Epithelial cell of esophagus (primary cell): ENCODE measurements at places on chromosomes 13 and 19.

- DNase-seq = peak; percentile 30
Measured at GRCh38 chr19:11382898-11383705, 1.0 kb downstream of the EPOR start.

DNA sequence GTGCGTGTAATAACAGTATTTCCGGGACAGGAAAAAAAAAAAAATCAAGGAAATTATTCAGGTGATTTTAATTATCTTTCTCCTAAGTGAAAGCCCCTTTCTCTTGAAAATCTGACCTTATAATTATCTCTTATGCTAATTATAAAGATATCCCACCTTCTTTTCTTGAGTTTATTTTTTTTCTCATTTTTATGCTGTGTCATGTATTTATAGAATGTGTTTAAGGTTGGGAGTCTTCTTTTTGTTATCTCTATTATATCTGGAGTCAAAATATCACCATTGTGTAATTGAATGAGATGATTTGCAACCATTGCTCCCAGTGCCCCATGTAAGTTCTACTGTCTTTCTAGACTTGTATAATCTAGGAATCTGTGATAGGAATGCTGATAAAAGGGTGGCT is 3.0 kb downstream of the TMEM255B start:
- no peak for DNase-seq

DNA sequence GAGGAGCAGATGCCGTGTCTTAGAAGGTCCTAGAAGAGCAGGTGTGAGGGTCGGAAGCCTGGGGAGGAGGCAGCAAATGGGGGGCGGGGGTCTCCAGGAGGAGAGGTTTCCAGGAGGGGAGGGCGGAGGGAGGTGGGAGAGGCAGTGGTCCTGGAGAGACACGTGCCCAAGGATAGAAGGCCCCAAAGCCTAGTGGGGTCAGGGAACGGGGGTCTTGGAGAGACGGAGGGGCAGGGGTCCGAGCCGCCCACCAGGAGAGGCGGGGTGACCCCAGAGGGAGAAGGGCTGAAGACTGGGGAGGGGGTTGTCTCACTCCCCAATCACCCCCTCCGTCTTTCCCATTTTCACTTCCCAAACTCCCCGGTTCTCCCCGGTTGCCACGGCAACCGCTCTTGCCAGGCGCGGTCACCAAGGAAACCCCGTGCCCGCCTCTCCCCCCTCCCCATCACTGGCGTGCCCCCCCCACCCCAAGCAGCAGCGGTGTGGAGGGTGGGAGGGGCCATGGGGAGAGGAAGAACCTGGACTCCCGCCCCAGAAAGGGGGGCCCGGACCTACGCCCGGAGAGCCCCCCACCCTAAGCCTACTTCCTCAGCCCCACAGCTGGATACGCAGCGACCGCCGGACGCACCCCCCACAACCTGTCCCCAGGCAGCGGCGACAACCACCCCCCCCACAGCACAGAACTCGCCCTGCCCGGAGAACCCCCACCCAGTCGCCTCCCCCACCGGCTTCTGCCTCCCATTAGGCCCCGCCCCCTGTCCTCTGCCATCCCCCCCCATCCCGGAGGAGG is 988 bp downstream of the LRRC4B start:
- DNase-seq = no peak

- no peak for DNase-seq
Measured at GRCh38 chr13:99725644-99726043, 224.4 kb downstream of the TM9SF2 start.

- peak; percentile 70 for DNase-seq
Measured at GRCh38 chr19:40445780-40446262, 1.7 kb upstream of the SERTAD3 start.

DNA sequence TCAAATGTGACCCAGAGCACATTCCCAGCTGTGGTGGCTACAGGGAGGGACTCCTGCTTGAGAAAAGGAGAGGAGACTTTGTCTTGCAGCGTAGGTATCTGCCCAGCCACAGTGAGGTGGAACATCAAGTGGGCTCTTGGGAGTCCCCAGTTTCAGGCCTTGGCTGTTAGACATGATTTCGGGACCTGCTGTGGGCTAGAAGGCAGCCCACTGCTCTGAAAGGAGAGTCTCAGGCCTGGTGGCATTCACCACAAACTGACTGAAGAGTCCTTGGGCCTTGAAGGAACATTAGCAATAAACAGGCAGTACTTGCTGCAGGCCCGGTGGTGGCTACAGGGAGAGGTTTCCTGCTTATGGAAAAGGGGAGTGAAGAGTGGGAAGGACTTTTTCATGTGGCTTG is 61.8 kb upstream of the TEX29 start:
- no peak for DNase-seq

DNA sequence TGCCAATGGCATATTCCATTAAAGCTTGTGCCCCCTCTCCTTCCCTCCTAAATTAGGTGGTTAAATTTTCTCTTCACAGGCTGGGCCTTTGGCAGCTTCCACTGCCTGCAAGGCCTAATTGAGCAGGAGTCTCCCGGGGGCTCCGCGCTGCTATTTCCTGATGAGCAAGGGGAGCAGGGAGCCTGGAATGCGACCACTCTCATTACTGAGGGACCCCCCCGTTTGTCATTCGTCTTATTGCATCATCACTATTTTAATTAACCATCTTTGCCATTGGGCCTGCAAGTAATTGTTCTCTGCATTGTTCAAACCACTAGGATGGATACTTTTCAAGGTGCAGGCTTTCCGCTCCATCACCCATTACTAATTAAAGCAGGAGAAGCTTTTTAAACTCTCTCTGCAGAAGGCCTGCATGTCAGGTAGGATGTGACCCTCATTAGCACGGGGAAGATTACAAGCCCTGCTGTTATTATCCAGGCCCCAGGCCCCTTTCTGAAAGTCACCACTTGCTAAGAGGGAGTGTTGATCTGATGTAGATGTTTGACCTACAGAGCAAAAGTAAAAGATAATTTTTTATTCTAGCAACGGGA is 142.3 kb downstream of the OXGR1 start:
- no peak for DNase-seq

GRCh38 chr19:29804493-29804892 is 7.3 kb upstream of the CCNE1 start:
- no peak for DNase-seq

- no peak for DNase-seq
Measured at GRCh38 chr19:15337202-15337601, 4.9 kb upstream of the BRD4 start.

- DNase-seq = no peak
Measured at GRCh38 chr19:31502536-31503170, 153.4 kb upstream of the TSHZ3 start.

- peak; percentile 47 for DNase-seq
Measured at GRCh38 chr13:66689628-66690027, 540.5 kb downstream of the PCDH9 start.

GRCh38 chr19:3142292-3142670 is 6.4 kb downstream of the GNA15 start:
- DNase-seq = peak; percentile 84

DNA sequence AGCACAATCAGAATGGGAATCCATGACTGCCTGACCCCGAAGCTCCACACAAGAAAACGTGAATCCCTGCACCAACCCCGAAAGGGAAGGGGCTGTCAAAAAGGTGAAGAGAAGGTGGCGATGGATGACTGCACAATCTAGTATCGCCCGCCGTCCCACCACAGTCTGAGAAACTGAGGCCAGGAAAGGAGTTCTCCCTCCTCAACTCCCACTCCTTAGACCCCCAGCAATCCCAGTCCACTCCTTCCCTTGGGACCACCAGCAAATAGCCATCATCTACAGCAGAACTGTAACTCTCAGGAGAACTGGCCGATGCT is 451 bp downstream of the NOSIP start:
- DNase-seq = no peak

GRCh38 chr19:50803633-50804419 is 13.6 kb downstream of the ACP4 start:
- DNase-seq = no peak
